ENCODE measurements at places on chromosomes 13 and 19.

DNA sequence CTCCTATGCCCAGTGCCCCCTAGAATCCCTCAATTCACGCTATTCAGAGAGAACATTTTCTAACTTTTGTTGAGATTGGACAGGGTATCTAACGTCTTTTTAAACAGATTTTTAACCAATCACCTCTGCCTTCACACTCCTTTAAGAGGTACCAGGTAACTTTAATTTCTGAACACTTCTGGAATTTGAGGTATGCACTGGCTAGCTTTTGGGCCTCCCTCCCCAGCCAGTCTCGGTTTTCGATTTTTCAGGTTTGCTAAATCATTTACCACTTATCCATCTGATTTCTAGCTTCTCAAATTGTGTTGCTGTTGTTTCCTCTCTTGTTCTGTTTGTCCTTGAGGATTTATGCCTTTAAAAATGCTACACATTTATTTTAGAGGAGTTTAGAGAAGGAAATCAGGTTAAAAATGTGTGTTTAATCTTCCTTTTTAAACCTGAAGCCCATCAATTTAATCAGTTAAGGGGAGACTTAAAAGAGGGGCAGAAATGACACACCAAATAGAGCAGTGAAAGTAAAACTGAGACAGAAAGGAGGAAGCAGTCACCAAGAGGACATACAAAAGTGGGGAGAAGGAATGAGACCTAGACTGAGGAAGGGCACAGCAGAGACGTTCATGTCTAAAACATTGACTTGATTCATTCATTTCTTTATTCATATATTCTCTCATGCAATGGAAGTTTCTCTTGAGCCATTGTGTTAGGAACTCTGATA, 139.6 kb upstream of the HTR2A start:
- no peak for DNase-seq

- DNase-seq = no peak
These were observed 285.4 kb downstream of the ATP8A2 start for GRCh38 chr13:25657157-25657556.

- no peak for DNase-seq
These were observed 40.0 kb downstream of the COL4A1 start for GRCh38 chr13:110266983-110267382.

DNA sequence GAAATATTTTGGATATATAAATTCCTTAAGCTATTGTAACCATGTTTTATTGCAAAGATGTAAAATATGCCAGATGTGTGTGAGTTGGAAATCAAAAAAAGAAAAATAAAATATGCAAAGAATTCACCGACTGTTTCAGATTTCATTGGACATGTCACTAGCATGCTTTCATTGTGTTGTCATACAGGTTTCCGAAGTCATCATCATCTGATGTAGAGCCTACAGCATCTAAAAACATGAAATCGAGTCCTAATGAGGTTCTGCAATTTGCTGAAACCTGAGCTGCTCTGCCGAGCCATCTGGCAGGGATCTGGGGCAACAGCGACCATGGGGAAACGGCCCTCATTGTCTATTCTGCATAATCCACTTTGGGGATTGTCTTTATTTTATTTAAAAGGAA, 196.1 kb upstream of the MAB21L1 start:
- DNase-seq = no peak

DNA sequence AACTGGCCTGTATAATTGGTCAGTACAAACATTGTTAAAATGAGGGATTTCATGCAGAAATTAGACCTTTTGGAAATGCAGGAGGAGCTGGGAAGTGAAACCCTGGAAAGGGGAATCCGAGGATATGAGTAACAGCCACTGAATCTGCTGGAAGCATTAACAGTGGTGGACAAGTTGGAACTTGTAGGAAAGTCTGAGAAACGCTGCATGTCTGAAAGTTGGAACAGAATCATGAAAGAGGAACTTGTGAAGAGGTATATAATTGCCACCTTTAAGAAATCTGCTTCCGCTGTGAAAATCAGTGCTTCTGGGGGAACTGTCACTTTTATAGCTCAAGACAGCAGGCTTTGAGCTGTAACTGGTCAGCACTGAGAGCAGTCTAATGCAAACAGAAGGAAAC, 716.5 kb upstream of the PRR20A start:
- DNase-seq = no peak

DNA sequence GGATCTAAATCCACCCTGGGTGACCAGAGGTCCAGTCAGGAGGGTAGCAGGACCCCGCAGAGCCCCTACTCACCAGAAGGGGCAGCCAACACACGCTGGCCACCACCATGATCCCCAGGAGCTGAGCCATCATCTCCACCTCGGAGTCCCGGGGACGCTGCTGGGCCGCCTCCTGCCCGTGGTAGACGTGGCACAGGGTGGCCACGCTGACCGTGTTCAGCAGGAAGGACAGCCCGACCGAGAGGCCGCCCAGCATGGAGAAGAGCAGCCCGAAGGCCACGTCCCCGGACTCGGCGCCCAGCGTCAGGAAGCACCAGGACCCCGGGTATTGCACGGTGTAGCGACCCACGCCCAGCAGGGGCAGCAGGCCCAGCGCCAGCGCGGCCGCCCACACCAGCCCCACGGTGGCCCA, 6.9 kb downstream of the TBXA2R start:
- DNase-seq = no peak

DNA sequence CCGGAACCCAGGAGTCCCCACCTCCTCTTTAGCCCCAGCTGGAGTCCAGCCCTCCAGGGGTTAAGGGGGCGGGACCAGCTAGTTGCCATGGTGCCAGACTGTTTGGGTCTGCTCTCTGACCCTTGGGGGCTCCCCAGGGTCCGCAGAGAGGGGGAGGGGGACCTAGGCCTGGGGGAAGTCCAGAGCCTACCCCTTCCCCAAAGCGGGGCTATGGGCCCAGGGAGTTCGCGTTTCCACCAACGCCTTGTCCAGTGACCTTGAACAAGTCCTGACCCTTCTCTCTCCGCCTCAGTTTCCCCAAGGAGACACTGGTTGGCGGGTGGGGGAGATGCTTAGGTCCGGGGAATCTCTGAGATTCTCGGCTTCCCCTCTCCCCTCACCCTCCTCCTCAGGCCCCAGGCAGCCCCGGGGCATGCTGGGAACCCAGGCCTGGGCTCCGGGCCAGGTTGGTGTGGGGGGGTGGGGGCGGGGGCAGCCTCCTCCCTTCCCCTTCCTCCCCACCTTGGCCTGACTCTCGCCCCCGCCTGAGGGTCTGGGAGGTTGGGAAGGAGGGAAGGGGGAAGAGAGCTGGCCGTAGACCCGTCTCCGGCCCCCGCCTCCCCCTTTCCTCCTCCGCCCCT, 2.6 kb upstream of the SPACA6 start:
- peak; percentile 80 for DNase-seq
